Glutamatergic neuron (in vitro differentiated cells): ENCODE measurements at places on chromosomes 12 and 14.

- no peak for DNase-seq
These were observed 761.6 kb downstream of the LRFN5 start for GRCh38 chr14:42368234-42368633.

- DNase-seq, result no peak
These were observed 36.3 kb downstream of the STON2 start for GRCh38 chr14:81363746-81364378.

DNA sequence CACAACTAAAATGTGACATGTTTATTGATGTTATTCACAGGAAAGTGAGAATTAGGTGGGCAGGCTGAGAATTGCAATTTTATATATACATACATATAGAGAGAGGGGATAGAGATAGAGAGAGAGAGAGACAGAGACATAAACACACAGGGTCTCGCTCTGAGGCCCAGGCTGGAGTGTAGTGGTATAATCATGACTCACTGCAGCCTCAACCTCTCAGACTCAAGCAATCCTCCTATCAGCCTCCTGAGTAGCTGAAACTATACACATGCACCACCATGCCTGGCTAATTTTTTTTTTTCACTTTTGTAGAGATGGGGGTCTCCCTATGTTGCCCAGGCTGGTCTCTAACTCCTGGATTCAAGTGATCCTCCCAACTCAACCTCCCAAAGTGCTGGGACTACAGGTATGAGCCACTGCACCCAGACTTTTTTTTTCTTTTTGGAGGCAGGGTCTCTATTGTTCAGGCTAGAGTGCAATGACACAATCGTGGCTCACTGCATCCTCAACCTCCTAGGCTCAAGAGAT lies 49.1 kb downstream of the R3HDM2 start:
- DNase-seq, result no peak

- no peak for DNase-seq
These were observed 327.5 kb upstream of the PDE3A start for GRCh38 chr12:20040831-20041230.

- DNase-seq, result no peak
These were observed 98.4 kb upstream of the BTG1 start for GRCh38 chr12:92244036-92244435.

GRCh38 chr12:111785651-111786050 lies 18.9 kb downstream of the ALDH2 start:
- no peak for DNase-seq

GRCh38 chr14:29789475-29789874 lies 138.2 kb downstream of the PRKD1 start:
- no peak for DNase-seq

GRCh38 chr12:29771165-29771564 lies 12.6 kb downstream of the TMTC1 start:
- DNase-seq, result no peak

DNA sequence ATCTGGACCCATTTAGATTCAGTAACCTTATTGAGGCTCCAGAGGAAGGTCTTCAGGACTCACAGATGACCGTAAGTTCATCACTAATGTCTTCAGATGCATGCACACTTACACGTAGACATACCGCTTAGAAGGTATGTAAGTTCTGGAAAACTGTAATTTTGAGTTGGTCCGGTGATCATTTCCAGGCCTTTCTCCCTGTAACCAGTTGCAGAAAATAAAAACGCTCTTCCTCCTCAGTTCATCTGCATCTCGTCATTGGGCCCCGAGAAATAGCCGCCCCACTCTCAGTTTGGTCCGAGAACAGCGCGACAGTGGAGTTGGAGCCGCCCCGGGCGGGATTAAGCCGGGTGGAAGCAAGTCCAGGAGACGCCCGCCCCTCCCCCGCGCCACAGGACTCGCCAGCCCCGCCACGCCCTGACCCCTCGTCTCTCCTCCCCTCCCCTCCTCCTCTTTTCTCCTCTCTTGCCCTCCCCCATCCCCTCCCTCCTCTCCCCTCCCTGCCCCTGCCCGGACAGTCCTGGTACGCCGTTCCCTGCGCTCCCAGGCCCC lies 83.7 kb downstream of the TNFAIP2 start:
- peak; percentile 50 for DNase-seq

DNA sequence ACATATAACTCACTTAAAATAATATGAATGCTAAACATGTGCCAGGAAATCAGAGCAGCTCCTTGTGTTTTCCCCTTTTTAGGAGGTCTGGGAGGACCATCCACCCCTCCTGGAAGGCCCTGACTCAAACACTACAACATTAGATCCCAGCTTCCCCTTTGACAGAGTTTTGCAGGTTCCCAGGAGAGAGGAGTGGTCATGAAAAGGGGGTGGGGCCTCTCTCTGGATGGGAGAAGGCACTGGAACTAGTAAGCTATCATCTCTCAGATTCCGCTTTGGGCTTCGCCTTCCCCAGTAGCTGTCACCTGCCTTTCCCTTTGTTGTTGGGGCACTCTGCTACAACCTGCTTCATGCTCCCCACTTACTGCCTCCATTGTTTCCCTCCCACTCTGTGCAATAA lies 149.2 kb downstream of the ZFP36L1 start:
- DNase-seq, result no peak

DNA sequence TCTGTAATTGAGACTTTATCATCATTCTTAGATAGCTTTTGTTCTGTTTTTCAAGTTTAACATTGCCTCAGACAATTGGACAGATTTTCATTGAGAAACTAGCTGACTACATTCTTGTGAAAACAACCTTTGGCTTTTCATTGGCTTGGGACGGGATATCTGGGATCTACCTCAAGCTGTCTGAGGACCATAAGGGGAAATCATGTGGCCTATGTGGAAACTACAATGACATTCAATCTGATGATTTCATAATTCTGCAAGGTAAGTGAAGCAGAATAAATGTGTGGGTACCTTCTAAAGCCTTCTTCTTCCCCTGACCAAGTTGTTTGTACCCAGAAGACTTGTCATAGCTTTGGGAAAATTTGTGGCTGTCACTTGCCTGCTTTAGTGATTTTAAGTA lies 133.5 kb downstream of the OTOGL start:
- DNase-seq, result no peak

DNA sequence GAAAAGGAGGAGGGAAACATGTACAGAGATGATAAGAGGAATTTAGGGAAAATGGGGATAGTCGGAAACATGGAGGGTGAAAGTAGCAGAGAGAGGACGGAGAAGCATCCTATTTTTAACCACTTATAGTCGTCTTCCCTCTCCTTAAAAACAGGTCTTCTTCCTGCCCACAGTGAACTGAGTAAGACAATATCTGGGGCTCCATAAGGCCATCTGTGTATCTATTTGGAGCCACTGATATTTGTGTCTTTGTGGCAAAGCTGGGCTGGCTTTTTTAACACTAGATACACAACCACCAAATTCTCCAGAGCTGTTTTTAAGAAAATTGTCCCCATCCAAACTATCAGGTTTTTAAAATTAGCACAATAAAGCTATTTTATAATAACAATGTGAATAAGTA lies 109.5 kb upstream of the RAP1B start:
- no peak for DNase-seq

DNA sequence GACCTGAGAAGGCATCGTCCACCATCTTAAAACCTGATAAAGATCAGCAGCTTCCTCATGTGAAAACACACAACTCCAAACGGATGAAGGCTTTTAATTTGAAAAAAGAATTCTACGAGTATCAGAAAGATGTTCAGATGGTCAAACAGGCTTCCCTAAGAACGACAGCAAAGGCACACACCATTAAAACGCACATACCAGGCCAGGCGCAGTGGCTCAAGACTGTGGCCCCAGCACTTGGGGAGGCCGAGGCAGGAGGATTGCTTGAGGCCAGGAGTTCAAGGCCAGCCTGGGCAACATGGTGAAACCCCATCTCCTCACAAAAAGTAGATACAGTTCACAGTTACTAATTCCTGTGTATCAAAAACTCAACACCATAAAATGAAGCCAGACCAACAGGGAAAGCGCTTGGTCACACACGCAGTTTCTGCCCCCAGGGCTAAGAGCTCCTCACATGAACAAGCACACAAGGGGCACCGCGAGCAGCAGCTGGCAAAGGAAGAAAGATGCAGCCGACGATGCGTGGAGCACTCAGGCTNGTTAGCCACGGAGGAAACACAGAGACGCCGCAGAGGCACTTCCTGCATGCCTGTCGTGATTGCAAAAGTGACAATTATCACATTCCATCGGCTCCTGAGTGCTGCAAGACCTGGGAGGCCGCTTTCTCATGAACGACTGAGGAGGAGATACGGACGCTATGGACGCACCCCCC lies 78.0 kb downstream of the NOC4L start:
- peak; percentile 66 for DNase-seq
